ENCODE measurements at places on chromosomes 7 and 10.

DNA sequence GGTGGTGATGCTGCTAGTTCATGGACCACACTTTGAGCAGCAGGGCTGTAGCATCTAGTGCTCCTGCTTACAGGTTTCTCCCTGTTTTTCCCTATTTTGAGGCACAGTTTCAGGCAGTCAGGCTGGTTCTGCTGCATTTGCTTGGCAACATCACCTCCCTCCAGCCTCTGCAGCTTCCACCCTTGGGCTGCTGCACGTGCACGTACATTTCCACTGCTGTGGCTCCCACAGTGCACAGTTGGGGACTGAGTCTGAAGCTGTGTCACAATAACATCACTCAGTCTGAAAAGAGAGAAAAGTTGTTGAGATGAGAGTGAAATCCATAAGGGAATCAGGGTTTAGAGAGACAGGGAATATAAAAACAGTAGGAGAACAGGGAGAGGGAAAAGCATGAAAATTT, 230.7 kb upstream of the FZD1 start:
- no peak for DNase-seq

GRCh38 chr10:100433253-100434240, 29.3 kb upstream of the WNT8B start:
- peak; percentile 83 for DNase-seq

DNA sequence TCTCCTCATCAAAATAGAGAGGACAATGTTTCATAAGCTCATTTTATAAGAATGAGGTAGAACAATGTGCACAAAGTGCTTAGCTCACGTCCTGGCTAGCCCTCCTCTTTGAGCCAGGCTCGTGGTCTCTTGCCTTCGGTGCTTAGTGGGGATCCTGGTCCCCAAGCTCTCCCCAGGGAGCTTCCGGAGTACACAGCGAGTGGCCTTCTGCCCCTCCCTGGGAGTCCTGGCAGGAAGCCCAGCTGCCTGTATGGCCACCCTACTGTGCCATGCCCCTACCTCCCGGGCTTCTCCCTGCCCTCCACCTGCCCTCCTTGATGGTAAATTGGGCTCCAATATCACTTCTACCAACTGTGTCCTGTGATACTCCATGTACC, 868 bp downstream of the MYO1G start:
- no peak for DNase-seq

DNA sequence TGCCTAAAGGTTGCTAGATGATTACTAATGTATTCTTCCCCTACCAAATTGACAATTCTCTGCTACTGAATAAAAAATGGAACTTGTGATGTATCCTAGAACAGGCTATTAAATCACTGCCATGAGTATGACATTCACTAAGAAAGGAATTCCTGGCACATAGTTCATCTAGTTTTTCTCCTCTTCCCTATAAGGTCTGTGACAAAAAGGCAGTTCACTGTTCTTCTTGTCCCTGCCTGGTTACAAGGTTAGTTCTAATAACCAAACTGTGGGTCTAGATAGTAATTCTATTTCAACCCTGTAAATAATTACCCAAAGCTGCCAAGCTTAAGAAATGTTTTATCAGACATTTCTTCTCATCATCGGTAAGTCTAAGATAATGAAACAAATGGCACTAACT, 245.6 kb downstream of the BICC1 start:
- DNase-seq, result no peak

DNA sequence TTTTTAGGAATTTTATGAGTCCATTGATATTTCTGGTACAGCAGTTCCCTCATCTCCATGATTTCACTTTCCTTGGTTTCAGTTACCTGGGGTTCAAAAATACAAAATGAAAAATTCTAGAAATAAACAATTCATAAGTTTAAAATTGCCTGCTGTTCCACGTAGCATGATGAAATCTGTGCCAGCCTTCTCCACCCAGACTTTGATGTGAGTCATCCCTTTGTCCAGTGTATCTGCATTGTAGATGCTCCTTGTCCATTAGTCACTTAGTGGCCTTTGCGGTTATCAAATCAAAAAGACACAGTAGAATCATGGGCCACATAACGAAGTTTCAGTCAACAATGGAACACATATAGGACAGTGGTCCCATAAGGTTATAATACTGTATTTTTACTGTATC, 286.9 kb downstream of the PTEN start:
- DNase-seq, result no peak

GRCh38 chr10:44393051-44393630, 8.2 kb upstream of the CXCL12 start:
- DNase-seq, result no peak

GRCh38 chr10:116160271-116160670, 112.7 kb downstream of the GFRA1 start:
- DNase-seq, result peak; percentile 62

- DNase-seq, result peak; percentile 20
Measured at GRCh38 chr10:117544004-117544701, 1.6 kb downstream of the EMX2 start.

DNA sequence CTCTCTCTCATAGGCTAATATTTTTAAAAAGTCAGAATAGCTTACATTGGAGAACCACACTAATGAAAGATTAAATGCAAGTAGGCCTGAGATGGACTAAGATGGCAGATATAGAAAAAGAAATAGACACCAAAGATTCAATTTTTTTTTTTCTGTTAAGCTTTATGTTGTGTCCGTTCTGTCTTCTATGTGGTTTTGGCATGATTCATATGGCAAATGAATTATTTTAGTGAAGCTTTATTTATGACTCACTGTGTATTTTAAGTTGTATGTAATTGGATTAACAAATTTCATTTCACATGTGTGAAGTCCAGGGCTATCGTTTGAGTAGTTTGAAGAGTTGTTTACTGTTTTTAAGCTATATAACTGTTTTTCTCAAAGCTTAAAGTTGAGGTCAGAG, 214.8 kb downstream of the CAMK1D start:
- DNase-seq, result peak; percentile 11

DNA sequence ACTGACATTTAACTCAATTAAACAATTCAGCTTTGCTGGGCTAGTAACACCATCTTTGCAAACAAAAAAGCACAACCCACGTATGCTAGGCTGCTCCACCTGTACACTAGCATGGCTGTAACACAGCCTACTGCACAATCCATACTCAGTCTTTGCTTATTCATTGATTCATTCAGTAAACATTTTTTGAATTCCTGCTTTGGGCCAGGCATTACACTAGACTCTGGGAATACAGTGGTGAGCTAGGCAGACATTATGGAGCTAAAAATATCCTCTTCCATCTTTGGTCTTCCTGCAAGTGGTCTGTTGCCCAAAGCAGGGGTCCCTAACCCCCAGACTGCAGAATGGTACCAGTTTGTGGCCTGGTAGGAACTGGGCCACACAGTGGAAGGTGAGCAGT, 9.9 kb downstream of the CNNM1 start:
- DNase-seq, result no peak

DNA sequence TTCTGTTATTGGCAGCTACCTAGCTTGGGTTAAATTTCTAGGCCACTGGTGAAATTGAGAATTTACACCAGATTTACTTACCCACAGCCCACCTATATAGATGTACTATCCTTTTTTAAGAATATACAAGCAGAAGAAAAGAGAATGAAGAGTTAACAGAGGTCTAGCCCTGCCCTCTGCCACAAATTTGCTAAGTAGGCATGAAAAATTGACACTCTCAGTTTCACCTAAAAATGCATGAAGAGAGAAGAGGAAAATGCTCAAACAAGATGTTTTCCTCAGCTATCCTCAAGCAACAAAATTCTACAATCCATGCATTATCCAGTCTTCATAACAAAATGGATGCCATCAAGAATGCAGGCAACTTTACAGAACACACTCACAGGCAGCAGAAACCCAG, 24.6 kb upstream of the RNF148 start:
- no peak for DNase-seq

- no peak for DNase-seq
Measured at GRCh38 chr10:107918171-107918570, 753.7 kb upstream of the SORCS1 start.

DNA sequence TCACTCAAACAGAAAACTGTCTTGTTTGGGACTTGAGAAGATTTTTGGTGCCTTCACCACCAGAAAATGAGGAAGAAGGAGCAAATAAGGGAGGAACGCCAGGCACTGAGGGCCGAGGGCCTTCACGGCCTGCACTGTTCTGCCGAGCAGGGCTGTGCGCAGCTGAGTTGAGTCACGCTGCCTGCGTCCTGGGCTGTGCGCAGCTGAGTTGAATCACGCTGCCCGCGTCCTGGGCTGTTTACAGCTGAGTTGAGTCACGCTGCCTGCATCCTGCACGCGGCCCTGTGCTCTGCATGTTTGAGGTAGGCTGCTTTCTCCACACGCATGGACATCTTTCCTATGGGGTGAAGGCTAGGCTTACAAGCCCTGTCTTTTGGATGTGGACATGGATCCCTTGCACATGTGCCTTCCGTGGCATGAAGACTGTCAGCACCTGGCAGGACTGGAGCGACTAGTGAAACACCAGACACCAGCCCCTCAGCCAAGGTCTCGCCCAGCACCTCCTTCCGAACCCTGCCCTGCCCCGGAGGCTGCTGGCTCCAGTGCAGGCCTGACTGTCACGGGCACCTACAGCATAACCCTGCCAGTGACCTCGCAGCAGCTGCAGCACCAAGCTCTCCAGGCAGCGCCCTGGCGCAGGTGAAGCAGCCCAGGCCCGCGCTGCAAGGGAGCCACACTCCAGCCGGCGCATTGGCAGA, 96.7 kb downstream of the HTR5A start:
- DNase-seq, result peak; percentile 90

DNA sequence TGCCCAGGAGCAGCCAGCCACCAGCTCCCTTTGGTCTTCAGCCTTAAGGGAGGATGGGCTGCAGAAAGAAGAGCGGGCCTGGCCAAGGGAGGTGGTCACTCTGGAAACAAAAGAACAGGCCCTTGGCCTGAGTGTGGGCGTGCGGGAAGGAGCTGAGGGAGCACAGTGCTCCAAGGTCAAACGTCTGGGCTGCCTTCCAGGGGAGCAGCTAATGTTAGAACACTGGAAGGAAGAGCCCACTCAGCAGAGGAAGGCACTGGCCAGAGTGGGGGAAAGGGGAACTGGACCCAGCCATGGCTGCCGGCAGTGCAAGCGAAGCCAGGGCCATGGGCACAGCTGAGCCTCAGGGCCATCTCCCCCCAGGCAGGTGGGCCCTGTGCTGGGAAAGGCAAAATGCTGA, 42.7 kb downstream of the FAM53B start:
- DNase-seq, result no peak

DNA sequence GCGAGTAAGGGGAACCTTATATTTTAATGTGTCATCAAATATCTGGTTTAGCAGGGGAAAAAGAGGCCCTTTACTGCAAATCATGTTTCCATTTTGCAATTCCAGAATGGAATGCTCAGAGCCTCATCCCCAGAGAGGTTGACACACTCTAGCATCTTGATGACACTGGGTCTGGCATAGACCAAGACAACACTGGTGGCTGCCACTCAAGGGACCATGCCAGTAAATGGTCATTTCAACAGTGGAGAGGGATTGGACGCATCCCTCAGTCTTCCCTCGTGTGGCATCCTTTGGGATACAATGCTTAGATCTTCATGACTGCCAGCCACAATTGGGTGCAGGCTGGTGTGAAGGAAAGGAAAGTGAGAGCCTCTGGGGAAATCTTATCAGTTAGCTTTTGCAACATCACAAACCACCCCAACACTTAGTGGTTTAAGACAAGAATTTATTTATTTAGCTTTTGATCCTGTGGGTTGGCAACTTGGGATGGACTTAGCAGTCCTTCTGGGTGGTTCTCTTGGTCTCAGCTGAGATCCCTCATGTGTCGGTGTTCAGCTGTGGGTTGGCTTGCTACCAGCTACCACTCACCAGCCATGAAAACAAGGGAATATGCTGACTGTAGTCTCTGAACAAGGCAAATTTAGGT, 21.6 kb downstream of the TACC2 start:
- no peak for DNase-seq

DNA sequence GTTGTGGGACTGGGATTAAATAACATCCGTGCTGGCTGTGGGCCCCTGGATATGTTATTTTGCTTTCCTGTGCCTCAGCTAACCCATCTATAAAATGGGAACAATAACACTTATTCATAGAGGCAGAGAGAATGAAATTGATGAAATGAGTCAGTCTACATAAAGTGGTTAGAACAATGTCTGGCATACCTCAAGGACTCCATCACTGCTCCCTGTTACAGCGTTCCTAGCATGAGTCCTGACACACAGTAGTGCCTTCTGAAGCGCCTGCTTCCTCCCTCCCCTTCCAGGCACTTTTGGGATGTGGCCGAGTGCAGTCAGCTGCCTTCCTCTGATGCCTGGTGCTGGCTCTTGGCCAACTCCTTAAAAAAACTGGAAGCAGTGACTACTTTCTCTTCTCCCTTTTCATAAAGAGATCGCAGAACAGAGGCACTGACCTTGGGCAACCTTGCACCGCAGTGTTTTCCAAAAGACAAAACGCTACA, 108.4 kb upstream of the ZMIZ1 start:
- DNase-seq, result peak; percentile 88

DNA sequence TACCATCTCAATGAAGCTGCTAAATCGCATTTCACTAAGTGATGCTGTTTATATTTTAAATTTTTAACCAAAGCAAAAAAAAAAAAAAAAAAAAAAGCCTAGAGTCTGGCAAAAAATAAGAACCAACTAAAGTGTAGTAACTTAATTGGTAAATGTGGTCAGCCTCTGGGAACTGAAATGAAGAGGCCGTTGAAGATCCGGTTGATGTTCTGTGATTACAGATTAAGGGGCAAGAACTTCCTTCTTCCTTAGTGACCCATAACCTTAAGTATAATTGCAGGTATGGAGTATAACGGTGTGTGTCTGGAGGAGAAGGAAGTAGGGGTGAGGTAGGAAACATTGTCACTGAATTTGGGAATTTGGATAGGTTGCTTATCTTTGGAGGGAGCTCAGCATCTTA, 7.7 kb upstream of the SRGN start:
- DNase-seq, result no peak

GRCh38 chr7:106071356-106071998, 40.6 kb downstream of the SYPL1 start:
- peak; percentile 90 for DNase-seq

GRCh38 chr10:80160361-80161320, 28.1 kb downstream of the PLAC9 start:
- no peak for DNase-seq

GRCh38 chr10:49534670-49535381, 4.1 kb downstream of the ERCC6 start:
- peak; percentile 32 for DNase-seq

GRCh38 chr7:75727881-75728593, 10.7 kb downstream of the HIP1 start:
- peak; percentile 67 for DNase-seq

All from foreskin keratinocyte (primary cell).